RWPE1 (cell line): ENCODE measurements at places on chromosomes 2 and 18.
A peak's percentile ranks its signal among the peaks of the same experiment; 100 is the strongest.

DNA sequence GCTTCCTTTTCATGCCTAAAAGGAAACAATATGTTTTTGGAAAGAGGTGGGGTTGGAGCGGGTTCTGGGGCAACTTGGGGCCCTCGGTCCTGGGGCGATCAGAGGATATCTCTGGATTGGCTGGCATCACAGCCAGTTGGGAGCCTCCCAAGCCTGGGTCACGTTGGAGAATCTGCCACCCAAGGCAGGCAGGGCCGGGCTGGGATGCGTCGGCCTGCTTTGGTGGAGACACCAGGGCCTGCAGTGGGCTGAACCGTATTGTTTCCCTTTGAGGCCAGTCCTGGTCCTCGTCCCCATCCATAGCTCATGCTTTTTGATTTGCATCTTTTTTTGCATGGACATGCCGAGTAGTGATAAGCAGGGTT, 235.8 kb downstream of the ATAD2B start:
- no peak for DNase-seq

DNA sequence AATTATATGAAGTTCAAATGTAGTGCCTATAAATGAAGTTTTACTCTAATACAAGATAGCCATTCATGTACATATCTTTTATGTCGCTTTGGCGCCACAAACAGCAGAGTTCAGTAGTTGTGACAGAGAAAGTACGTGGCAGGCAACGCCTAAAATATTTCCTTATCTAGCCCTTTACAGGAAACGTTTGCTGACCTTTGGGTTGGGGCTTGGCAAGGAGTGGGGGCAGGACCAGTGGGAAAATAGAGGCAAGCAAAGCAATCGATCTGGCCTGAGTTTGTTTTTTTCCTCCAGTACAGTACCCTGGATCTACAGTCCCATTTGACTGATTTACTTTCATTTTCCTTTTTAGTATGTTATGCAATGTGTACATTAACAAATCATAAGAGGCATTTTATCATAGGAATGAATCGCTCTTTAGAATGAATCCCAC, 13.1 kb downstream of the CCDC68 start:
- peak; percentile 20 for DNase-seq

DNA sequence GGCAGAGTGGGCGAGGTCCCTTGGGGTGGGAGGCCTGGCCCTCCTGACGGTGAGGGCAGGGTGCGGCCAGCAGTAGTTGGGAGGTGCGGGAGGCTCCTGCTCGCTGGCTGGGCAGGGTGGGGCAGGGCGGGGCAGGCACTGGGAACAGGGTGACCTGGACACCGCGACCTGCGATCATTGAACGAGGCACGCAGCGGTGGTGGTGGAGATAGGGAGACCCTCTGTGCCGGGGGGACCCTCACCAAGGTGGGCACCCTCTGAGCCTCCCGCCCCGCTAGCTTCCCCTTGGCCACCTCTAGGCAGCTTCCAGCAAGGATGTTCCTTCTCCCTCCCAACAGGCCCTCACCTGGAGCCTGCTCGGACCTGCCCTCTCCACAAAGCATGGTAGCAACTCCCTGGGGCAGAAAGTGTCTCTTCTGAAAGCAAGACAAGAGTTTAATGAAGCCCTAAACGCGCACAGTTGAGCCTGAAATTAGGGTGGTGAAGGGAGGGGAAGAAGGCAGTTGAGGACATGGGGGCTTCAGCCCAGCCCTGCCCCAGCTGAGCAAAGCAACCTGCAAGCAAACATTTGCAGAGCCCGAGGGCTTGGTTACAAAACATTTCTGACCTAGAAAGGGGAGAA, 15.4 kb upstream of the FOSL2 start:
- DNase-seq = peak; percentile 48

- DNase-seq = no peak
These were observed 122.4 kb upstream of the BCL2L11 start for GRCh38 chr2:110998311-110998710.

GRCh38 chr2:237411683-237412423, 2.1 kb downstream of the COL6A3 start:
- DNase-seq = no peak

- peak; percentile 90 for DNase-seq
These were observed 67.1 kb upstream of the MAP4K4 start for GRCh38 chr2:101630224-101630949.

DNA sequence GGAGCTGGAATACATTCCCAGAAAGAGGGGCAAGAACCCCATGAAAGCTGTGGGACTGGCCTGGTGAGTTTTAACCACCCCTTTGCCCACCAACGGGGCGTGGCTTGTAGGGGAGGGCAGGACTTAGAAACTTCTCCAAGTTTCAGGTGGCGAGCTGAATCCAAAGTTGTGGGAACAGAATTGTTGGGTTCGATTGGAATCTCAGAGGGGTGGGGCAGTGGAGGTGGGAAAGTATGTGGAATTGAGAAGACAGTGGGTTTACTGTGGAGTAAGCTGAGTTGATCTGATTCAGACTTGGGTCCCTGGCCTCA, 1.1 kb downstream of the PNKD start:
- DNase-seq = no peak

GRCh38 chr2:200452377-200452776, 57.5 kb downstream of the KCTD18 start:
- no peak for DNase-seq

- DNase-seq = no peak
These were observed 129.5 kb downstream of the FAM124B start for GRCh38 chr2:224272237-224272910.

DNA sequence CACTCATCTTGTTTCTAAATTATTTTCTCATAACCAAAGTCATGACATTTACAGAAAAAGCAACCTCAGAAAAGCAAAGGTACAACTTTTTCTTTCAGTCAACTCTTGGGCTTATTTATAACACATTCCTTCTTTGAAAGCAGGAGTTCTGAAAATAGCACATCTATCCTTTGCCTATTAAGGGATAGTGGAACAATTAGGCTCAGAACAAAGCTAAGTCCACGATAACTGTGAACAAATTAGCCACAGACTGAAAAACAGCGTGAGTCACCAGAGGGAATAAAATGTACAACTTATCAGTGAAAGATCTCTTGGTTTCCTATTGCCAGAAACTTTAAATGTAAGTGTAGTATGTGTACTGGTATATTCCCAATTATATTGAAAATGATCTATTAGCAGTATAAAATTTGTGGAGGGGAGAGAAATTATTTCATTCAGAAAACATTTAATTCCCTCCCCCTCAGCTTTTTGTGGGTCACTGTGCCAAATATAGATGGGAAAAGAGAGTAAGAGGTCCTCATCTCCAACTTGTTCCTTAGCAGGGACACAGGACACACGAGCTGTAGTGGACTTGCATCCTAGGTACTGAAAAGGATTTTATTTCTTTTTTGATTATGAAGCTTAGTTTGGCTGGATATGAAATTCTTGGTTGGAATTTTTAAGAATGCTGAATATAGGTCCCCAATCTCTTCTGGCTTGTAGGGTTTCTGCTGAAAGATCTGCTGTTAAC, 15.4 kb upstream of the MATN3 start:
- DNase-seq = no peak

- DNase-seq = no peak
These were observed 6.3 kb downstream of the LOXHD1 start for GRCh38 chr18:46650681-46651080.

DNA sequence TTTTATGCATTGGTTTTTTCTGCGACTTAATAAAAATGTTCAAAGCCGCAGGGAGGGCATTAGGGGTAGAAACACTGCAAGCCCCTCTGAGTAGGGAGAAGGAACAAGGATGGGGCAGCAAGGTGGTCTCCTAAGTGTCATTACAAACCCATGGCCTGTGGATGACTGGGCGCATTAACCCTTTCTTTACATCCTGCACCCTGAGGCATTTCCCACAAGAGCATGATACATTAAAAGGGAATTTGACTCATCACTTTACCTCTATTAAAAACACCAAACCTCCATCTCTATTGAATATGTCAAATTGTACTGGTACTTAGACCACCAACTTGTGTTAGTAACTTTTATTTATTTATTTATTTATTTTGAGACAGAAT, 112.5 kb downstream of the VIT start:
- DNase-seq = no peak

DNA sequence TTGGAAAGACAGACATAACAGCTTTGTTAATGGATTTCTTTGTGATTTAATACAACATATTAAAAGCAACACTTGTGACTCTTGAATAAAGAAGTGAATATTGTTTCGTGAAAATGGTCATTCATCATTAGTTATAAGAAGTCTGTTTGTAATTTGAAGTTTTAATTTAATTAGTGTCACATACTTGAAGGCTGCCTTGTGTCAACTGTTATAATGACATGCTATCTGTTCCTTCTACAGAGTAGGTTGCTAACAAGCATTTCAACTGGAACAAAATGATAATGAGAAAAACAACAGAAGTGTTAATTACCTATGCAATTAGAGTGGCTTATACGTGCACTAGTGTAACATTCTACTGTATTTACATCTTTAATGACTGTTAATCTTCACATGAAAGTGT, 624.7 kb downstream of the LRP1B start:
- DNase-seq = no peak

- peak; percentile 70 for DNase-seq
These were observed 119.1 kb upstream of the PELI1 start for GRCh38 chr2:64263315-64263714.

GRCh38 chr18:45557779-45558178, 57.5 kb upstream of the SLC14A2 start:
- no peak for DNase-seq

DNA sequence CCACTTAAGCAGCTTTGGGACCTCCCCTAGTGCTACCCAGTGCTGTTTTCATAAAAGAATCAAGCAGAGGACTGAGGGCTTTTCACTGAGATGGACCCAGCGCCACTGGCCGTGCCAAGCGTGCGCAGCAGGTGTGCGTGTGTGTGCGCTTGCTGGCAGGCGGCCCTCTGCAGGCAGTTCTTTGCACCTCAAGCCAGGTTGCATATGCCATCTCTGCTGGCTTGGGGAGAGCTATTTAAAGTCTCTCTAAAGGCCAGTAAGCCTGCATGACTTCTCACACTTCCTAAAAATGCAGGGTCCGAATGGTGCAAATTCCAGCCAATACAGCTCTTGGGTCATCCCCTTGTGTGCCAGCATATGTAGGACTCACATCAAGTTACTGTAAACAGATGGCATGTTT, 255.5 kb downstream of the RNF152 start:
- DNase-seq = no peak

DNA sequence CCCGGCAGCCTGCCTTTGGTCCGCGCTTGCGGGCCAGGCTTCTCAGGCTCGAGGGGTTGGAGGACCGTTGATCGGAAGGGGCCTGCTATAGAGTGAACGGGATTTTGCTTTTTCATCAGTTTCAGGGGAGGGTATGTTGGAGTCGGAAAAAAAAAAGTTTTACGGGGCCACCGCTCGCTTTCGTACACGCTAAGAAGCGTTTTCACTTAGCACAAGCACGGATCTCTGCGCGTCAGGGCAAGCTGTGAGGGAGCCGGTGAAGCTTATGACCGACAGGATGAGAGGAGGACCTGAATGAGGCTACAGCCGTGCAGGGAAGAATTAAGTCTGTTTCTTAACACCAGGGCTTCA, 443 bp downstream of the CPSF3 start:
- DNase-seq = peak; percentile 15

DNA sequence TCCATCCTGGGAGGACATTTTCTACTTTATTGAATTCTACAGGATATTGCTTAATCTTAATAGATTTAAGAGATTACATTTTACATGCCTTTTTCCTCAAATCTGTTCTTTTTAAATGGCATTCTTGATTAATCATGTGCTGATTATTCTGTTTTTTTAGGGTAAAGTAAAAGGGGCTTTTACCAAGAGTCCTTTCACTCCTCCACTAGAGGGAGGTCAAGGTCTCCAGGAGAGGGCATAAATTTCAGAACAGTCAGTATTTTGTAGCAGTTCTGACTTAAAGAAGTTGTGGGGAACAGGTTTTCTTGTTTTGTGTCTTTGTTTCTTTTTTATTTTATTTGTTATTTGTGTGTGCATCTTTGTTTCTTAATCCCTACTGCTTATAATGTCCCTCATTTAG, 25.4 kb downstream of the WDR75 start:
- DNase-seq = no peak

GRCh38 chr2:61770746-61771145, 83.1 kb downstream of the FAM161A start:
- peak; percentile 76 for DNase-seq

GRCh38 chr2:134657650-134658250, 61.0 kb downstream of the TMEM163 start:
- no peak for DNase-seq

DNA sequence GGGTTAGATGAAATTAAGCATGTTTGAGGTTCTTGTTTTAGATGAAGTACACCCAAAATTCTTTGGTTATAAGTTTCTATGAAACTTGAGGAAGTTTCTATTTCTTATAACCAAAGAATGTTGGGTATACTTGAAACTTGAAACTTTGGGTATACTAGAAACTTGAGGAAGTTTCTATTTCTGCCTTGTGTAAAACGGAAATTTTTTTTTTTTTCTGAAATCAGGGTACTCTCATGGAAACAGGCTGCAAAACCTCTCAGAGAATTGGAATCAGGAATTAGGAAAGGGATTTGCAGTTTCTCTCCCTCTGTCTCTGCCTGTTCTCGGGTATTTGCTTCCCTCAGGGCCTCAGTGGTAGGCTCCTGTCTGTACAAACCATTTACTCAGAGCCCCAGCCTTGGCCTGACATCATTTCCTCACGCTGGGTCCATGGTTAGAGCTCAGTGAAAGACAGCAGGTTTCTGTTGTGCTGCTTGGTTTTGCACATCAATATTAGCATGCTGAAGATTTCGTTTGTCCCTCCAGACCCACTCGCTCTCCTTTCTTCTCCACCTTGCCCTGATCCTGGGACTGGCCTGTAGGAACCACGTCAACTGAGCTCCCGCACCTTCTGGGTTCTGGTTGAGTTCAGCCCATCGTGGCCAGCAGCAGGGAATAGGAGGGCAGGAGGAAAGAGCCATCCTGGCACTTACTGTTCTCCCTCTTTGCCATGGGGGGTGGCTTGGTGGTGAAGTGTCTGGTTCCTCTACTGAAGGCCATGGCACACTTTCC, 106.4 kb downstream of the POLR1A start:
- no peak for DNase-seq

GRCh38 chr2:240623531-240624010, 1.7 kb upstream of the GPR35 start:
- DNase-seq = no peak

DNA sequence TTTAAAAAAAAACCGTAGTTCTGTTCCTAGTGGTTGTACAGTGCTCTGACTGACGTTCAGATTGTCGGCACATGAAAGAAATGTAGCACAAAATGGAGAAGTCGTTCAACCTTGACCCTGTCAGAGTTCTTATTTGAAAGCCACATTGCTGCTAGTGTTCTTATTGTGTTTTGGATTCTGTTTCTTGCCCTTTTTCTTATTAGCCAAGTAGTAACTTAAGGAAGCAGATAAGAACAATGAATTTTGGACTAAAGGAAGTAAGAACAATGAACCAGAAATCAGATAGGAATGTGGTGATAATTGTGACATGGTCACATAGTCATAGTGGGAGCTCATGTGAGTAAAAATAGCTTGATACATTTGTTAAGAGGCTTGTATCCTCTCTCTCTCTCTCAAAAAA, 45.9 kb downstream of the RPIA start:
- DNase-seq = no peak
